ENCODE measurements at places on chromosomes 1 and 21.

- no peak for DNase-seq
These were observed 4.5 kb downstream of the ZC3H12A start for GRCh38 chr1:37478890-37479254.

DNA sequence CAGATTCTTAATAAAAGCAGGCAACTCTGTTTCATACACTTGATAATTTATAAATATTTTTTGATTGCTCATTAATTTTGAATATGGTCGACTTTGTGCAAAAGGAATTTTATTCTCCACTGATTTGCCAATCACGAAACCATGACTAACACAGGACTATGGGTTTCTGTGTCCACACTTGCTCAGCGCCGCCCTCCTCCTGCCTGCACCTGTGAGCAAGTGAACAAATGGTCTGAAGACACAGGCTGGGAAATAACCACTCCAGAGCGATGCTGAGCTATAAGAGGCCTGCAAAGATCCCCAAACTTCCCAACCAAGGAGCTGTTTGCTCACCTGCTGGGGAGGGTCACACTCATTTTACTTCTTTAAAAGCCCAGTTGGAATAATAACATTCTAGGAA is 19.6 kb downstream of the ABCB10 start:
- no peak for DNase-seq

- no peak for DNase-seq
These were observed 24.9 kb upstream of the ENO1 start for GRCh38 chr1:8903410-8903809.

- no peak for DNase-seq
These were observed 21.0 kb upstream of the TDRD10 start for GRCh38 chr1:154481053-154481452.

DNA sequence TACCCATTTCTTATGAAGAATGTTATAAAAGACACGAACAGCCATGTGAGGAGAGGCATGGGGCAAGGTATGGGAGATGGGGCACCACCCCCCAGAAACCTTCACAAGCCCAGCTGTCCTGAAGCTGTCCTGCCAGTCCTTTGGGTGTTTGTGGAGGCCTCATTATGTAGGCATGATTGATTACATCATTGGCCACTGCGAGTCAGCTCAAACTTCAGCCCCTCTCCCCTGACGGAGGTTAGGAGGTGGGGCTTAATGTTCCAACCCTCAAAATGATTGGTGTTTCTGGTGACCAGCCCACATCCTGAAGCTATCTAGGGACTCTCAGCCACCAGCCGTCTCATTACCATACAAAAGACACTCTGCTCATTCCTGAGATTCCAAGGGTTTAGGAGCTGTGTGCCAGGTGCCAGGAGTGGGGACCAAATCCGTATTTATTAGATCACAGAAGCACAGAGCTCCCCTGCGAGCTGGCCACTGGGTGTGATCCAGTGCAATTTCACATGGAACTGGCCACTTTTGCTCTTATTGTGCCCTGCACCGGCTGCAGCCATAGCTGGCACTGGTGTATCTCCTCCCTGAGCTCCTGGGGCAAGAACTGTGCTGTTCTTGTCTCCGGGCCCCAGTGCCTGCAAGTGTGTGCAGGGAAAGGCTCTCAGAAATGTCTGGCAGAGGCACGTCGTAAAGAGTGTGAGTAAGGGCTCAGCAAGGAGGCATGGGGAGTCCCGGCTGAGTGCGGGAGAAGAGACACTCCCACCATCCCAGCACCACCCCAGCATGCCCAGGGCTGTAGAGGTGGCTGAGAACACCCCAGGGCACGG is 10.5 kb downstream of the KIAA1614 start:
- no peak for DNase-seq

DNA sequence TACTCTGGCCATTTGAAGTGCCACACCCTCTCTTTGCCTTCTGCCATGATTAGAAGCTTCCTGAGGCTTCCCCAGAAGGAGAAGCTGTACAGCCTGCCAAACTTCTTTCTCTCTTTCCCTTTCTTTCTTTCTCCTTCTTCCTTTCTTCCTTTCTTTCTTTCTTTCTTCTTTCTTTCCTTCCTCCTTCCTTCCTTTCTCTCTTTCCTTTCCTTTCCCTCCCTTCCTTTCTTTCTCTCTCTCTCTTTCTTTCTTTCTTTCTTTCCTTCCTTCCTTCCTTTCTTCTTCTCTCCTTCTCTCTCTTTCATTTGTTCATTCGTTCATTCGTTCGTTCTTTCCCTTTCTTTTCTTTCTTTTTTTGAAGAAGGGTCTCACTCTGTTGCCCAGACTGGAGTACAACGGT is 931.0 kb downstream of the TTLL7 start:
- DNase-seq = no peak

DNA sequence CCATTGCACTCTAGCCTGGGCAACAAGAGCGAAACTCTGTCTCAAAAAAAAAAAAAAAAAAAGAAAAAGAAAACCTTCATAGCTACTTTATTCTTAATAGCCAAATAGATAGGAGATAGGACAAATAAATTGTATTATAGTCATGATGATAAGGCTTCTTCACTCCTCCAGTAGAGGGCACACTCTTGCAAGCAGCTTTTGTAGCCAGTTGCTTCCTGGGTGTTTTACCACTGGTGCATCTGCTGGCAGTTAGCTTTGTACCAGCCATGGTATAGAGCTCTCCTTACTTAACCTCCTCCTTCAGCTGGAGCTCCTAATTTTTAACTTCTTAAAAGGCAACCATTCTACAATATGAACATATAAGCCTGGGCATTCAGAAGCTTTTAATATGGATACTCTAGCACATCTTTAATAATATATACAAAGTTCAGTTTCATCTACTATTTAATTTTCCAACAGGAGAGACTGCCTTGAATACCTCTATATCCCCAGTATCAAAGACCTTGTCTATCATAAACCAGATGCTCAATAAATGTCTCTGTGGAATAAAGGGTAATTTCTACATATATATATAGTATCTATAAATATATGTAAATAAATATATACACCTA is 35.8 kb downstream of the EVI5 start:
- DNase-seq = no peak

- DNase-seq = peak; percentile 60
These were observed 14.9 kb downstream of the TTC34 start for GRCh38 chr1:2786329-2787162.

DNA sequence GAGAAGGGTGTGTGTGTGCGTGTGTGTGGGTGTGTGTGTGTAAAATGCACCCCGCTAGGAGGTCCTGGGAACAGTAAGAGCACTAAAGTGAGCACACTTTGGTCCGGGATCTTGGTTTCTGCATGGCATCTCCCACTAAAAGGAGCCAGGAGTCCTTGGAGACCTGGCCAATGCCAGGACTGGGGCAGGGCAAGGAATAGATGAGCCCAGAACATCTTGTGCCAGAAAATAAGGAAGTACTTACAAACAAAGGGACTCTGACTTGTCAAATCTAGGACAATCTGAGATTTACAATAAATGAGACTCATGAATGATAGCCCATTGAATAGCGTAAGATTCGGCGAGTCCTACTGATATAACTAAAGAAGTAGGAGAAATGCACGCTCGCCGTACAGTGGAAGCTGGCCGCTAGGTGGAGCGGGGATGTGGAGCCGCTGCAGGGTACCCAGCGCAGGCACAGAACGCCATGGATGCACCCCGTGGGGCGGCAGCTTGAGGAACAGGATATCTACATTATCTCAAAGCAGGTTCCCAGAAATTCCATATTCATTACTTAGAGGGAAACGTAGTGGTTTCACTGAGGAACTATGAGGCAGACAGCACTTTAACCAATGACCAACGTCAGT is 7.1 kb downstream of the SLC37A1 start:
- DNase-seq = no peak

GRCh38 chr1:39409055-39409816 is 82.2 kb upstream of the BMP8A start:
- DNase-seq = no peak

- DNase-seq = no peak
These were observed 35.5 kb downstream of the HUNK start for GRCh38 chr21:31908106-31909031.

DNA sequence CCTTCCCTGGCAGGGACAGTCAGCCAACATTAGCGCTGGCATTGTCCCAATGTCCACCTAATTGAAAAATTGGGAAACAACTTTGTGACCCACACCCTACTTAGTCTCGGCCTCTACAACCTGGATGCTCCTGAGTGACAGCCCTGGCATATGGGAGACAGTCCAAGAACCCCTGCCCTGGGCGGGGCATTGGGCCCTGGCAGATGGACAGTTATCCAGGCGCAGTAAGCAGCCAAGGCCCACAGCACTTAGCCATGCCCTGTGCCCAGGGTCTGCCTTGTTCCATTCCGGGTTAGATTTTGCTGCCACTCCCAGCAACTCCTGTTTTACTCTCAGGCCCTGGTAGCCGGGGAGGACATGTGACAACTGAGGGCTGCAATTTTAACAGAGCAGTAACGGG is 50.3 kb downstream of the NFASC start:
- no peak for DNase-seq

DNA sequence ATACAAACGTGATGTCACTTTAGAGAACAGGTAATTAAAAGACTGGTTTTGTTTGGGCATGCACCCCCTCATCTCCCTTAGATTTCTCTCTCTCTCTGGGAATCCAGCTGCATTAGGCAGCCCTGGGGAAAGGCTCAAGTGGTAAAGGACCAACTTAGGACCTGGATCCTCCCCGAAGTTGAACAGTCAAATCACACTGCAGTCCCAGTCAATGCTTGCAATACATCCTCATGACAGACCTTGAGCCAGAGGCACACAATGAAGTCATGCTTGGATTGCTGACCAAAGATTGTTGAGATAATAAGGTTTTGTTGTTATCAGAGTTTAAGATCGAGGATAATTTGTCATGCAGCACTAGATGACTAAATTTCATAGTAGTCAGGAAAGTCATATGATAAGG is 1285.8 kb upstream of the NCAM2 start:
- no peak for DNase-seq

GRCh38 chr1:197222780-197223179 is 45.3 kb upstream of the CRB1 start:
- no peak for DNase-seq

GRCh38 chr1:53592521-53592982 is 133.4 kb downstream of the DMRTB1 start:
- no peak for DNase-seq

- no peak for DNase-seq
These were observed 26.2 kb upstream of the SAMSN1 start for GRCh38 chr21:14572204-14572780.

GRCh38 chr1:27760426-27760825 is 12.6 kb upstream of the STX12 start:
- no peak for DNase-seq

DNA sequence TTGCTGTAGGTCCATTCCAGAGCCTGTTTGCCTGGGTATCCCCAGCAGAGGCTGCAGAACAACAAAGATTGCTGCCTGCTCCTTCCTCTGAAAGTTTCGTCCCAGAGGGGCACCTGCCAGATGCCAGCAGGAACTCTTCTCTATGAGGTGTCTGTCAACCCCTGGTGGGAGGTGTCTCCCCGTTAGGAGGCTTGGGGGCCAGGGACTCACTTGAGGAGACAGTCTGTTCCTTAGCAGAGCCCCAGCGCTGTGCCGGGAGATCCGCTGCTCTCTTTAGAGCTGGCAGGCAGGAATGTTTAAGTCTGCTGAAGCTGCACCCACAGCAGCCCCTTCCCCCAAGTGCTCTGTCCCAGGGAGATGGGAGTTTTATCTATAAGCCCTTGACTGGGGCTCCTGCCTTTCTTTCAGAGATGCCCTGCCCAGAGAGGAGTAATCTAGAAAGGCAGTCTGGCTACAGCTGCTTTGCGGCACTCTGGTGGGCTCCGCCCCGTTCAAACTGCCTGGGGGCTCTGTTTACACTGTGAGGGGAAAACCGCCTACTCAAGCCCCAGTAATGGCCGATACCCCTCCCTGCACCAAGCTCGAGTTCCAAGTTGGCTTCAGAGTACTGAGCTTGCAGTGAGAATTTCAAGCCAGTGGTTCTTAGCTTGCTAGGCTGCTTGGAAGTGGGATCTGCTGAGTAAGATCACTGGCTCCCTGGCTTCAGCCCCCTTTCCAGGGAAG is 8.7 kb upstream of the SLC25A24 start:
- no peak for DNase-seq

- DNase-seq = no peak
These were observed 385.9 kb downstream of the GPATCH2 start for GRCh38 chr1:217244971-217245370.

DNA sequence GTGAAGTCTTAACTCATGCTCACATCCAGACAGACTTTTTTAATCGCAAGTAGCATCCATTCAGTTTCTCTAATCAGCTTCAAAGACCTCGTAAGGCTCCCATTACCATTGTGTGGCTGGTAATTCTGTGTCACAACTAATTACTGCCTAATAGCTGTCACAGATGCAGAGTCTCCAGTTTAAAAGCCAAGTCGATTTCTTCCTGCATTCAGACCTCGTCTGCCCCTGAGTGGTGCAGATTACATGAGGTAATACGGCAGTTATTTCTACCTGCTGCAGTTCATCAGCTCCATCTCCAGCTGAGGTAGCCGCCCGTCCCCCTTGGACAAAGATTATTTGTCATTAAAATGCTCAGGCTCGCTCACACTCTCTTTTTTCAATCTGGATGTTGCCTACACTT is 34.4 kb upstream of the OLIG2 start:
- DNase-seq = no peak

DNA sequence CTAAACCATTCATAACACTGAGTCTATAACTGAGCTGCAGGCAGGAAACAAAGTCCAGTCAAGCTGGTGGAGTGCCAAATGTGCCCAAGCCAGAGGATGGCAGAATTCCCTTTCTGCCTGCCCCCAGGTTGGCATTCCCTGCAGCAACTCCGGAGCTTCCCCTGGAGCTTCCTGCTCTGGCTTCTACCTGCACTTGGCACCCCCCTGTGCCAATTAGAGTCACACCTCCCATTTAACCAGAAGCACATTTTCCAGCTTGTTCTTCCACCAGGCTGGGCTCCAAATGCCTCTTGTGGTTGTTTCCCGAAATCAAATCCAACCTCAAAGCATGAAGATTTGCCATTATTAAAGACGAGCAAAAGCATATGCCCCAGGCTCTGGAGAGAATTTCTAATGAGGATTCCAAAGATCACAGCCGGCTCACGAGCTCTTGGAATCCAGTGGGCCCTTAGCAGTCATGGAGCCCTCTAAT is 294.5 kb downstream of the RRAGC start:
- no peak for DNase-seq

DNA sequence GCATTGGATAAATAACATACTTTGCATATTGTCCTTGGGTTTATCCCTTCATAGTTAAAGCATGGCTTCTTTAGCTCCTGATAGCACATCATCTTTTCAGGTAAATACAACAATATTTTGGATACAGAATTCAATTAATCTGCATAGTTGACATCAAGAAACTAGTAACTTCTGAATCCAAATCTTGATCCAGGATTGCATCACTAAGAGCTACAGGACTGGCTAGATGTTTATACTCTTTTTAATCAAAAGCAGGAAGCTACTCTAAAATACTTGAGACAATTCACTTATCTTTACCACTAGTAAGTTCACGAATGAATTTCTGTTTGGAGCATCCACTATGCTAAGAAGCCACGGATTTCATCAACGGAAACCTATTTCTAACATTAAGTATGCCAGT is 54.2 kb upstream of the SLC44A3 start:
- DNase-seq = no peak

GRCh38 chr1:24383381-24383940 is 30.1 kb downstream of the STPG1 start:
- DNase-seq = no peak

Measured in stimulated activated CD4-positive, alpha-beta T cell treated with anti-CD3 and anti-CD28 coated beads, Interleukin-1b, Interleukin-23, amount 100 ng/mL, for 1 hour (primary cell).